ENCODE measurements at places on chromosomes 12 and 14.

DNA sequence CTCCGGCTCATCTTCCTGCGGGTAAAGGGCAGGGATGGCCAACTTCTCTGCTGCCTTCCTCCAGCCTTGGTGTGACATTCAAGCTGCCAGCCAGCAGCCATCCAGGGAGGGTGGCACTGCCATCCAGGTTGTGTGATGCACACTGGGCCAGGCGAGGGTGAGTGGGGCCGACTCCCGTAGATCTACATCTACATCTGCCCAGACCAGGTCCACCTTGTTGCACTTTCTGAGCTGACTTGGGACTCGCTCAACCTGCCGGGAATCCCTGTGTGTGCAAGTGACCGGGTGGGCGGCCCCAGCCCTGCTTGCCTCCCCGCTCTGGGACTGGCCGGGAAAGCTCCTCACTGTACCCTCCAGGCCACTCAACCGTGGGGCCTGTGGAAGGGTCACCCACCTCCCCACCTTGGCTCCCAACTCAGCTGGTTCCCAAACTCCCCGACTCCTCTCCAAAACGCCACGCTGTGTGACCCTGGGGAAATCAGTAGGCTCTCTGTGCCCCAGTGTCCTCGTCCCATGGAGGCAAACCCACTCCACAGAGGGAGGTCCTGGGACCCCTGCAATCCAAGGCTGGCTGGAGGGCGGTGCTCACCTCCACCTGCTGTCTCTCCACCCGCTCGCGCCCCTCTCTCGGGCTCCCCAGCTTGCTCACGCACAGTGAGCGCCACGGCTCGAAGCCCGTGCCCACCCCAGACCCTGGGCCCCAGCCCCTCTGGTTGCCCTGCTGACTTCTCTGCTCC, 14.7 kb downstream of the JAG2 start:
- DNase-seq, result no peak

DNA sequence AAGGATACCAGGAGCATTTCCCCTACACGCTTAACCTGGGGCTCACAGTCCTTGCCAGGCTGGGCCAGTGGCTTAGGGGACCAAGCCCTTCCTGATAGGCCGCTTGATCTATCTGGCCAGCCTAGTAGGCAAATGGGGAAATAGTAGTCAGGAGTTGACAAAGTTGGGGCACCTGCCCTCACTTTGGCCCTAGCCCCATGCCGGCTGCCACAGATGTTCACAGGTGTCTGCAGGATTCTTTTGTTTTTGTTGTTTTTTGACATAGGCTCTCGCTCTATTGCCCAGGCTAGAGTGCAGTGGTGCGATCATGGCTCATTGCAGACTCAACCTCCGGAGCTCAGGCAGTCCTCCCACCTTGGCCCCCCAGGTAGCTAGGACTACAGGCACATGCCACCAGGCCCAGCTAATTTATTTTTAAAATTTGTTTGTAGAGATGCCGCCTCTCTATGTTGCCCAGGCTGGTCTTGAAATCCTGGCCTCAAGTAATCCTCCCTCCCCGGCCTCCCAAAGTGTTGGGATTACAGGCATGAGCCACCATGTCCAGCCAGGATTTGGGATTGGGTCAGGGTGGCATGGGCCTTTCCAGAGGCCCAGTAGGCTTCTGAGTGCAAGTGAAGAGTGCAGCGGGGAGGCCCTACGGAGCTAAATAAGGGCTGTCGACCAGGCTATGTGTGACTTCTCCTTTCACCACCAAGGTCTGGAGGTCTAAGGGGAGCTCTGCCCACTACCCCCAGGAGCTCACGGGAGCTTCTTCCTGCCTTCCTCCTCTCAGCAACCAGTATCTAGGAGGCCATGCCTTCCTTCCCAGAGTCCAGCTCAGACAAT, 15.5 kb upstream of the HDAC7 start:
- DNase-seq, result peak; percentile 81

GRCh38 chr12:105423237-105423636, 92.7 kb downstream of the C12orf75 start:
- DNase-seq, result no peak

GRCh38 chr12:33484161-33484560, 44.5 kb upstream of the SYT10 start:
- DNase-seq, result no peak

DNA sequence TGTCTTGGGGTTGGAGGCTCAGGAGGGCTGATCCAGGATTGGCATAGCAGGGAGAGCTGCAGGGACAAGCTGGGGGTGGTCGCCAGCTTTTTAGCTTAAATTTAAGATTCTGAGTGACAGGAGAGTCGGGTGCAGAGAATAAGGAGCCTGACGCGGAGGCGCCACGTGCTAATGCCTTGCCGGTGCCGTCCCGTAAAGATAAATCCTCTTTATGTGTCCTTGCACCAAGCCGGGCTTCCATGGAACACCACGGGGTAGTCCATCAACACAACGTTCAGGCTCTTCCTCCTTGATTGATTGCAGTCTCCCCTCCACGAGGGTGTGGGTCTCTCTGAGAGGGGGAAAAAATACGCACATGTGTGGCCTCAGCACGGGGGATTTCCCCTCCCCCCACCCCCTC, 3.9 kb downstream of the DLK1 start:
- no peak for DNase-seq
